ENCODE measurements at places on chromosomes 7 and 10. TPM values are rescaled to one million over a fixed set of nuclear protein-coding genes. Genes with fewer than 3 reads are reported as not detected.

GRCh38 chr7:77757589-77757988 lies 40.6 kb downstream of the TMEM60 start:
- DNase-seq = no peak

DNA sequence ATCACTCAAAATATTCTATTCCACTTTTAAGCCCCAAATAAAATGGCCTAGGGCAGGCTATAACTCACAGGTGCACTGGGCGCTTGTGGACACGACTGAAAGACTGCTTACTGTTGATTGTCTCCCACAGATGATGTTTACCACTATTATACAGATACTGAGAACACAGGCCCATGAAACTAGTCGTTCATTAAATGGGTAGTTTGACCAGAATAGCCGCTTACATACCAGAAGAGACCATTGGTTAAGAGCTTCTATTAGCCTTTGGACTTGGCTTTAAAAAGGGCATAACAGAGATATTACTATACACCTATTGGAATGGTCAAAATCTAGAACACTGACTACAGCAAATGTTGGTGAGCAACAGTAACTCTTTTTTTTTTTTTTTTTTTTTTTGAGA lies 4.3 kb downstream of the CCDC6 start:
- no peak for DNase-seq

- no peak for DNase-seq
Observed at GRCh38 chr10:33732161-33732680, 397.8 kb upstream of the NRP1 start.

DNA sequence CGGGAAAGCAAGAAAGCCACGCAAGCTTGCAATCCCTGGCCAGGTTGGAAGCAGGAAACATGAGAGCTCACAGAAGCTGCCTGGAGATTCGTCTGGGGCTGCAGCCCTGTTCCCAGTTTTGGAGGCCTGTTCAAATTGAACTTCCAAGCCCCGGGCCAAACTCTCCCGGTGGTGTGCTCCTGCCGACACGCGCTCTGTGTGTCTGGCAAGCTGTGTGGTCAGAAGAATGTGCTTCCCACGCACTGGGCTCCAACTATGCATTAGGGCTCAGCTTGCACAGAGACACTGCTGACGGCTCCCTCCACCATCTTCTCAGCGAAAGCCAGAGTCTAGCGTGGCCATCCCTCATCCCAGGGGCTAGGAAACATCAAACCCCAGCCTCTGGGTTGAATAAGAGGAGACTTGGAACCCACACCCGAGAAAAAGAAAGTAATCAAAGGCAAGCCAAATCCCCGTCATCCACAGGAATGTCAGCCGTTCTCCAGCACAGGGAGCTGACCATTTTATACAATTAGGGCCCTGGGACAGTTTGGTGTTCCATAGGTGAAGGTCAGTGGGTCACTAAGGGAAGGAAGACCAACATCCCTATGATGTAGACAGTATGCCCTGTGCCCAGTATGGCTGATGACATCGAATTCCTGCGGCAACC lies 107.2 kb downstream of the FGFR2 start:
- no peak for DNase-seq

GRCh38 chr10:126420567-126421300 lies 32.5 kb upstream of the ADAM12 start:
- no peak for DNase-seq

DNA sequence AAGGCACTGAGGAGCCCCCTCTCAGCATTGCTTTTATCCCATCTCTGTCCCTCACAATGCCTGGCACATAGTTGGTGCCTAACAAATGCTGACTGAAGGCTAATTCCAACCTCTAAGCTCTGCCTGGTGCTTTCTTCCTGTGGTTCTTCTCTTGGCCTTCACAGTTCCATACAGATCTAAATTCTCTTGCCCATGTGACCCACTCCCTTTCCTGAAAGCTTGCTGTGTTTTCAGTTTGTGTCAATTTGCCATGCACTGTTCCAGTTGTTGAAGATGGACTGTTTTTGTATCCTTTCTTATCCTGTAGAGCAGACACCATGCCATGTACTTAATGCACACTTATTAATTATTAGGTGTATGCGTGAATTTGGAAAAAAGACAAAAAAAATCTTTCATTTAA lies 9.2 kb downstream of the TBXAS1 start:
- DNase-seq = no peak

- no peak for DNase-seq
Observed at GRCh38 chr7:157808042-157808441, 471.2 kb downstream of the DNAJB6 start.

GRCh38 chr7:56157238-56157790 lies 41.1 kb upstream of the NUPR2 start:
- no peak for DNase-seq

DNA sequence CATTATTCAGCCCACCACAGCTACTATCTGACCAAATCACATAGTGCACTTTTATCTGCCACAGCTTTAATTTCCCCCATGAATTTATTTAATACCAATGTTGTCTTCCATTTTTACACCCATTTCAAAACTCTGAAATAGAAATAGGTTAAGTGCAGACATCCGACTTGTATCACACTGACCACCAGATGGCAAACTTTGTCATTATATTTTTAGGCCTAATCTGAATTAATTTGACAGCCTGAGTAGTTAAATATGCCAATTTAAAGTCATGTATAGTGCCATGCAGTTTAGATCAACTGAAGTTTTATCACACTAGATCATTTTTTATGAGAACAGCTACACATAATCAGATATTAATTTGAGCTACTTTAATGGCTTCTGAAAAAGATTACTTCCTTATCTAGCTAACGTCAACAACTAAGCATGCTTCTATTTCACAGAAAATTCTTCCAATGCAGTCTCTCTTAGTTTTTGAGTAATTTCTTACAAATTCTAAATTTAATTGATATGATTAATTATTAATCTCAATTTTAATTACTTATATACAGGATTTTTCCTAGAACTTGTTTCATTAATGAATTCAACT lies 566.4 kb downstream of the GFRA1 start:
- DNase-seq = no peak

DNA sequence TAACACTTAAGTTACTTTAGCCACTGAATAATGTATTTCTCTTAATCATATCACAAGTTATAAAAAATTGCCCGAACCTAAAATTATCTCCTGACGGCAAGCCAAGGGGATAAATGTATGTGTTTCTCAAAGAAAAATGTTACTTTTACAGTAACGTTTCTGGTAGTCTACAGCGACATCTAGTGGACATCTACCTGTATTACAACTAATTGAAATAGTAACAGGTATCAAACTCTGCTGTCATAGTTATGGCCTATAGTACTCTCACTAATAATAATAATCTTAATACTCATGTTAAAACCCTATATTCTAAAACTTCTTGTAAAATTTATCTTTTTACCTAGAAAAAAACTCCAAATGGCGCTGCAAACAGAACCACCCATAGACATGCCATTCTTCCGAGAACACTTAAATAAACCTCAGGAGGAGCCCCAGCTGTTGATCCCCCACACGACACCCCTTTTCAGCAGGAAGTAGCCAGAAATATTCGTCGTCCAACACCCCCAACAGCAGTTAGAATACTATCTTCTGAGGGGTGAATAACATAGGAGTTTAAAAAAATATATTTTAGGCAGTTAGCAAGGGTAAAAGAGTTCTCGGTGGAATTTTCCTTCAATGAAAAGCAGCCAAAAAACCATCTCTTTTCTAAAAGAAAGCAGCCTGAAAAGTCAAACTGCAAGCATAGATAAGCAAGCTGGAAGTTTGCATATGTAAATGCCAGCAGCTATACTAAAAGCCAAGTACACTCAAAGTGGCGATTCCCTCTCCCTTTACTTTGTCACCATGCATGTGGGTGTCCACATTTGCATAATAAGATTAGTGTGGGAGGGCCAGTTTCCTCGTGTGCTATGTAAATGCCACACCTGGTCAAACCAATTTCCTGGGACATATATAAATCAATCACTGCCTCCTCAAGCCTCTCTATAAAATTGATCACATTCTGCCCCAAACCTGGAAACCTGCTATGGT lies 40.5 kb upstream of the ZNF107 start:
- no peak for DNase-seq

GRCh38 chr7:107622429-107622828 lies 38.2 kb upstream of the SLC26A4 start:
- DNase-seq = no peak

DNA sequence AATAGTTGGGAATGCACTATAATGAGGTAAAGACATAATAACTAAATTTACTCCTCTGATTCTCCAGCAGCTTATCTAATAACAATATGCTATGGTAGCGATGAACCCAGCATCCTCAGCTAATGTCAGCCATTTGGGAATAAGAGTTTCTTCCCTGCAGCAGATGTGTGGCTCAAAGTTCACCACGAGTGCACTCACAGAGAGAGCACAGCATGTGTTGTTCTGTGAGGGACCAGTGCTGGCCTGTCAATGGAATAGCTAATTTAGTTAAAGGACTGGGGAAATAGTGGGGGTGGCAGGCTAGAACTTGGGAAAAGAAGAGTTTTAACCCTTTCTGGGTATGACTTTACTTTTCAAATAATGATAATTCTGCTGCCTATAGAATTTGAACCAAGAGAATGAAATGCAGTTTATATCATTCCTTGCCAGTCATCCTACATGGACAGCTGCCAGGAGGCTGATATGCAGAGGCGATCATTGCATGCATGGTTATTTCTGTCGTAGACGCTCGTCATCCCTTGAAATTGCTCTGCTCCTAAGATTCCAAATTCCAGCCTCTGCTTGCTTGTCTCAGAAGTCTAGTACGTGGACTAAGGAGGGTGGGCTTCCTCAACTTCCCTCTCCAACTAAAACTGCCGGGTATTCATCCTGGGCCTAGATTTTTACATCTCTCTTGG lies 355.6 kb downstream of the RNLS start:
- peak; percentile 64 for DNase-seq

- DNase-seq = no peak
Observed at GRCh38 chr10:11454160-11454559, 157.3 kb downstream of the USP6NL start.

DNA sequence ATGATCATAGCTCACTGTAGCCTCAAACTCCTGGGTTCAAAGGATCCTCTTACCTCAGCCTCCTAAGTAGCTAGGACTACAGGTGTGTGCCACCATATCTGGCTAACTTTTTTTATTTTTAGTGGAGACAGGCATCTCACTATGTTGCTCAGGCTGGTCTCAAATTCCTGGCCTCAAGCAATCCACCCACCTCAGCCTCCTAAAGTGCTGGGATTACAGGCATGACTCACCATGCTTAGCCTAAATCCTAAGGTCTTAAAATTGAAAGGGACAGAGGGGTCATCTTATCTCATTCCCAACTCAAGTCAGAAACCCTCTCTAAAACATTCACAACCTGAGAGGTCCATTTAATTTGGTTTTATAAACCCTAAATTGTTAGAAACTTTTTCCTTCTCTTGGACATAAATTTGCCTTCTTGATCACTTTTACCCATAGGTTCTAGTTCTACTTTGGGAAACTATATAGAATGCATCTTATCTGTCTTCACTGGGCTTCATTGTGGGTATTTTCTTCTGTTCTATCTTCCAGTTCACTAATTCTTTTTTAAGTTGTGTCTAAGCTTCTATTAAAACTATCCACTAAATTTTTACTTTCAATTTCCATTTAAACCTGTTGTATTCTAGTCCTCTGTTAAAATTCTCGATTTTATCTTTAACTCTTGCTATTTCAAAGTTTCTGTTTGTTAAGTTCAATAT lies 183.4 kb upstream of the KAT6B start:
- no peak for DNase-seq

GRCh38 chr10:30324448-30325110 lies 24.5 kb downstream of the MTPAP start:
- DNase-seq = no peak

- no peak for DNase-seq
Observed at GRCh38 chr7:77450054-77450453, 33.9 kb upstream of the GSAP start.

GRCh38 chr10:76644476-76644875 lies 993.1 kb downstream of the KCNMA1 start:
- DNase-seq = no peak

DNA sequence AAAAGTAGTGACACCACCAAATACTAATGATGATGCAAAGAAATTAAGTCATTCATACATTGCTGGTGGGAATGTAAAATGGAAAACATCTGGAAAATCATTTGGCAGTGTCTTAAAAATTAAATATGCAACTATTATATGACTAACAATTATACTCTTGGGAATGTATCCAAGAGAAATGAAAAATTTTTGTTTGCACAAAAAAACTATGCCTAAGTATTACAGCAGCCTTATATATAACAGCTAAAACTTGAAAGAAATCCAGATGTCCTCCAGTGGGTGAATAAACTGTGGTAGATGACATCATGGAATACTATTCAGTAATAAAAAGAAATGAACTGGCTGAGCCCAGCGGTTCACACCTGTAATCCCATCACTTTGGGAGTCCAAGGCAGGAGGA lies 132.0 kb downstream of the NEBL start:
- DNase-seq = no peak

DNA sequence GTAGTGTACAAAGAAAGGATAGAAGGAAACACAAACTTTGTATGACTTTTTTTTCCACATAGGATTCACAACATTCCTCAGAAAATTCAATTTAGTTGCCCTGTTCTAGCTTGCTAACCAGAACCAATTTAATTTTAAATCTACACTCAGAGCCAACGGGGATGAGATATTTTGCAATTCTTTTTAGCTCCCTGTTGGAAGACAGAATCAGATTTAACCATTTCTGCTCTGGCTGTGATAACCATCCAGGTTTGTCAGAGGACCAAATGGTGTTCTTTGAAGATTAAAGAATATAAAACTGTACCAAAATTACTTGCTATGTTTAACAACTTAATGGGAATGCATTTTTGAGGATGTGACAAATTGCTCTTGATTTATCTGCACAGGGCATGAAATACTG lies 319.7 kb downstream of the HPSE2 start:
- DNase-seq = no peak

DNA sequence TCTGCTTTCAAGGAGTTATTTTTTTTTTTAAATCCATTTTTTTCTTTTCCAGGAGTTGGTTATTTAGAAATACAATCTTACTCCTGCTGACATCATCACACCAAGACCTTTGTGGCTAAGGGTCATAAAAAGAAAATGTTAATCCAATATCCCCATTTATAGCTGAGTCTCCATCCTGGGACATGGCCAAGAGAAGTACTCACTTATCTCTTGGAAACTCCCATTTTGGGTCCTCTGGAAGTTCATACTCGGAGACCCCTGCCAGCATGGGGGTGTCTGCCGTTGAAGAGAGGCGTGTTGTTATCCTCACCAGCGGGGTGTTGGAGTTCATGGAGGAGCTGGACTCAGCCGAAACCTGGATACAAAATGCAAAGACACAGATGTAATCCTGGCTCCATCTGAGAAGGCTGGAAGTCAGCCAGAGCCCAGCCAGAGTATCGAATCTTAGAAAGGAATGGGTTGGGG lies 94.6 kb downstream of the FGFR2 start:
- DNase-seq = no peak

Gene CDC14C
- not detected for polyA plus RNA-seq

Gene TRIP6
- 92.6 TPM for polyA plus RNA-seq

Gene DIP2C
- polyA plus RNA-seq = 6.2 TPM

Gene AASS
- polyA plus RNA-seq = 4.9 TPM

Gene CROT
- polyA plus RNA-seq = 17.0 TPM

Gene NDUFA5
- 189 TPM for polyA plus RNA-seq

Gene DMBT1
- polyA plus RNA-seq = not detected

All from kidney (tissue), 22 donors.